ENCODE measurements at places on chromosomes 13 and 19.

DNA sequence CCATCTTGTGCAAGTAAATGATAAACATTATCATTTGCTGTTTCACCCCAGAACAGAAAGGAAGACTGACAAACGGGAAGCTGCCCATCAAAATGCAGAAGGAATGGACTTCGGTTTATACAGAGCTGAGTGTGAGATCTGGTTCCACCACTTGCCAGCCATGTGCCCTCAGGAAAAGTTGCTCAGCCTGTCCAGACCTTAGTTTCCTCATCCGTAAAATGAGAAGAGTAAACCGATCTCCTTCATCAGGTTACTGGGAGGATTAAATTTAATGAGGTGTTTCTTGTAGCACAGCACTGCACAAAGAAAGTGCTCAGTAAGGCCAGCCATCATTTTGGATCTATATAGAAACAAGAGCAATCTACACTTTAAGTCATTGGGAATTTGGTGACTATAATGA is 36.7 kb upstream of the SERP2 start:
- no peak for DNase-seq

GRCh38 chr13:77048681-77049080 is 21.7 kb upstream of the FBXL3 start:
- DNase-seq = no peak

GRCh38 chr19:56507446-56508289 is at the start of gene ZNF471:
Gene ZNF471 (plus strand): TSS chr19:56507855. CDS start chr19:56511572, 3,717 bp downstream.
- peak; percentile 44 for DNase-seq

DNA sequence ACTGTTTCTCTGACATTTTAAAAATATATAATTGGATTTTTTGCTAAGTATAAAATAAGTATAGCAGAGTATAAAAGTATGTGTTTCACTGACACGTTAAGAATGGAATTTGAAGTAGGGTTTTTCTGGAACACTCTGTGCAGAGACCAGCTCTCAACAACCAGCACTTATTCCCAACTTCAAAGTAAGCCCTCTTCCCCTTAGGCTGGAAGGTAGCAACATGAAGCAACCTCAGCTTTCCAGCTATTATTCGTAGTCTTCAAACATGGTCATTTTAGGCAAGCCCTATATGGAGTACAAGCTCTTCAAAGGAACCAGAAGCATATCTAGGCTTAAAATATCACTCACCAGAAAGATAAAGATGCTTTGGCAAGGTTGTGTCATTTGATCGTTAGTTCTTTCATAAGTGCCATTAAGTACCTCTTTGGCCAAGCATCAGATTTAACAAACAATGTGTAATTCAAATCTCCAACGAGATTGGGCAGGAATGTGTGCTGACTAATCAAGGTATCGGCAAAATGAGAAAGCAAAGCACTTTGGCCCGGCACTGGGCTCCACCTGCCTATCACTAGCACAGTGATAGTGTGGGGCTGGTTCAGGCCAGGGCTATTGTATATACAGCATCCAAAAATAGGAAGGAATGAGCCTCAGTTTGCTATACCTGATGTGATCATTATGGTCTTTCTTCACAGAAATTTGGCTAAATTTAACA is 95.9 kb upstream of the FREM2 start:
- DNase-seq = no peak

DNA sequence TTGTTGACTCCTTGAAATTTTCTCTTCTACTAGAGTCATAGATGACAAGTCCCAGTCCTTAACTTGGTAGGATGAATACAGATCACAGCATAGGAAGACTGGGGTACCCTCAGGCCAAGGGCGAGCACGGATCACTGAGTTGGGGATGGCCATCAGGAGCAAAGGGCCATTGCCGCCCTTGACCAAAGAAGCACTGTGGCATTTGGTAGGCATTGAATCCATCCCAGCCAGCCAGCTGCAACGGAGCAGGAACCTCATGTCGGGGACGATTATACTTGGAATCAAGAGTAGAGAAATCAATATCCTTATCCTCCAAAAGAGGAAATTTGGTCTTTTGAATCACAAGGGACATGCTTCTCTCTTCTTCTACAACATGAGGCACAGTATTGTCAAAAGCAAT is 50.1 kb upstream of the ZNF573 start:
- no peak for DNase-seq

DNA sequence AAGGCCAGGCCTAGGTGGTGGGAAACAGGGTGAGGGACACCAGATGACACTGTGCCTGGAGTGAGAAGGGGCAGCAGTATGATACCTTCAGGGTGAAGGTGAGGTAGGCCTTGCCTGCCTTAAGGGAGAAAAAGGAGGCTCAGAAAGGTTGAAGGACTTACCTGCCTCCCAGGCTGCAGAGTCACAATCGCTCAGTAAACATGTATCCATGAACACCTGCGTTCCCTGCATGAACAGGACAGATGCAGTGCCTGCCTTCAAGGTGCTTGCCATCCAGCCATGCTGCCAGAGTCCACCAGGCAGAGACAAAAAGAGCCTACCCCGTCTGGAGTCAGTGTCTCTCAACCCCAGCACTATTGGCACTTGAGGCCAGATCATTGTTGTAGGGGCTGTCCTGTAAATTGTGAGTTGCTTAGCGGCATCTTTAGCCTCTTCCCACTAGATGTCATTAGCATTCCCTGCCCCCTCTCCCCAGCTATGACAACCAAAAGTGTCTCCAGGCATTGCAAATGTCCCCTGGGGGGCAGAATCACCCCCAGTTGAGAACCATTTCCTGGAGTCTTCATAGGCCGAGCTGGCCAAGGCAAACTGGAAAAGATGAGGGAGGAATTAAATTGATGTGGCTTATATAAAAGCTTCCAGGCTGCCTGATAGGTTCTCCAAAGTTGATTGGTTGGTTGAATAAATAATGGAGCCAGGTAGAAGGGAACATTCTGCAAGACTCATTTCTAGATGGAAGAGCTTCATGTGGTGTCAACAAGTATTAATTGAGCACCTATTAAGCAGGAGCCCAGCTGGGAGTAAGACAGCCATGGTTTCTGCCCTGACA is 1.7 kb downstream of the MAP3K10 start:
- no peak for DNase-seq

- DNase-seq = no peak
Observed at GRCh38 chr13:62556978-62557377, 1141.3 kb upstream of the PCDH20 start.

- DNase-seq = peak; percentile 82
Observed at GRCh38 chr19:12796146-12797071, 5.1 kb downstream of the JUNB start.

- no peak for DNase-seq
Observed at GRCh38 chr13:79307433-79307861, 98.6 kb downstream of the RBM26 start.

GRCh38 chr19:8269724-8270123 is 38.4 kb downstream of the CD320 start:
- DNase-seq = no peak

- DNase-seq = no peak
Observed at GRCh38 chr19:38395381-38396114, 7.1 kb downstream of the SPRED3 start.

GRCh38 chr19:37926255-37926654 is 19.2 kb downstream of the SIPA1L3 start:
- no peak for DNase-seq

DNA sequence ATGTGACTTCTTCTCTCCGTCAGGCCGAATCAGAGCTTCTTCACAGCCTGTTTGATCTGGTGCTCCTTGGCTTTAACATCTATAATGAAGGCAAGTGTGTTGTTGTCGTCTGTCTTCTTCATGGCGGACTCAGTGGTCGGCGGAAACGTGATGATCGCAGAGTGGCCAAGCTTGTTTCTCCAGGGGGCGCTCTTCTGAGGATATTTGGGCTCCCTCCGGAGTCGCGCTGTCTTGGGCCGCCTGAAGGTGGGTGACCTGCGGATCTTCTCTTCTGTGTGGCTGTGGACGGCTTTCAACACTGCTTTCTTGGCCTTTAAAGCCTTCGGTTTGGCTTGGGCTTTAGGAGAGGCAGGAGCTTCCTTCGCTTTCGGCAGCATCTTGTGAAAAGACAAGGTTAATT is 9.8 kb downstream of the TPRX1 start:
- DNase-seq = no peak

GRCh38 chr13:48819376-48819775 is 156.3 kb upstream of the FNDC3A start:
- DNase-seq = no peak

DNA sequence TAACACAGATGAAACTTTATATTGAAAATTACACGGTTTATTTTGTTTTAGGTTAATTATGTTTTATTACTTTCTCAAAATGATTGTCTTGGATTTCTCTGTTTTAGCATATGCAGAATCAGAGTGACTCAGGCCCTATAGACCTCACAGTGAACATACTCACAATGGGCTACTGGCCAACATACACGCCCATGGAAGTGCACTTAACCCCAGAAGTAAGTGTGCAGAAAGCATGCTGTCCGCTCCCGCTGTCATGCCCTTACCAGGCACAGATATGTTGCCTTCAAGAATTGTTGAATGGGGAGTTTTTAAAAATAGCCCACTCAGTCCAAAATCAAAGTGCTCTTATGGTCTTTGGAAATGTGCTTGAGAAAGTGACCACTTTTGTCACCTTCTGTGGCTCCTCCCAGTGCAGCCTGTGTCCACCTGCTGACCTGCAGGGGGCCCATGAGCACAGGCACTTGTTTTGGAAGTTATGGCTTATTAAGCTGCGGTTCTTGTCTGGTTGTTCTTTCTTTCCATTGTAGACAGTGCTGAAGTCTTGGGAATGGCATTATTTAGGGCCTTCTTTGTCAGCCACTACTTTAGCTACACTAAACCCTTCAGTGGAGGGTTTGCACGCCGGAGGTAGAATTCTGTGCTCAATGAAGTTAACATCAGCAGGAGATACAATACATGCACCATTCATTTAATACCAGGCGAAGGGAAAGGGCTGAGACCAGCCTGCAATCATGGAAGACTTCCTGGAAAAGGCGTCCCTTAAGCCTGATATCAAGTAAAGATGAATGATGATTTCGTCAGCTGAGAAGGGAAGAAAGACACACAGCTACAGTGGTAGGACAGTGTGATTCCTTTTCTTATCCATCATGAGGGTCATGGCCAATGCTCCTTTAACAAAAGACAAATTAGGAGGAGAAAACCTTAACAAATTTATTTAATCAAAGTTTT is 36.7 kb downstream of the CUL4A start:
- DNase-seq = no peak

DNA sequence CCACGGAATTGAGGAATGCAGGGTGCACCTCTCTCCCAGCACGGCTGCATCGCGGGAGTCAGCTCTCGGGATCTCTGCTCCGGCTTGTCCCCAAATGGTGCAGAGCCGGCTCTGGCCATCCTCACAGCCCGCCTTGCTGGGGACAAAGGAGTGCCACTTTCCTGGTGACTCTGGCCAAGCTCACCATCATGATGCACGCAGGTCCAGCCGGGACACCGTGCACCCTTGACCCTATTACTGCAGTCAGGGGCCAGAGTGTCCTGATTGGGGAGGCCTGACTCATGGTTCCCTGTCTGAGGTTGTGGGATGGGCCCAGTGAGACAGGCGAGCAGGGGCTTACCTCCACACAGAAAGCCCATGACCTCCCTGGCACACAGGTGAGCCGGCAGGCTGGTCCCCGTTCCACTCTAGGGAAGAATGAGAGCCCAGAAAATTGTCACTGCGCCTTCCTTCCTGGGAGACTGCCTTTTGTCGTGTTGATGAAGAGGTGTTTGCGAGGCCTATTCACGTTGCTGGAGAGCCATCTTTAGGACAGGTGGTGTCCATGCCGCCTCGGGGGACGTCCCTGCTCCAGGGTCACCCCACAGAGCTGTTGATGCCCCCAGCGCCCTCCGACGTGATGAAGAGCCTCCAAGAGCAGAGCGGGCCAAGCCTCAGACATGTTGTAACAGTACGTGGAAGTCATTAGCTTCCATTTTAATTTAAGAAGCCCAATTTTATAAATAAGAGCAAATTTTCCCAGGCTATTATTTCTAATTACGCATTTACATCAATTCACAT is 18.5 kb upstream of the VSTM2B start:
- DNase-seq = no peak

- DNase-seq = no peak
Observed at GRCh38 chr13:108214441-108215271, 680 bp downstream of the LIG4 start.

Measured in SJSA1 (cell line).